ENCODE measurements at places on chromosomes 11 and 22. TPM values are rescaled to one million over a fixed set of nuclear protein-coding genes. Genes with fewer than 3 reads are reported as not detected.
A peak's percentile ranks its signal among the peaks of the same experiment; 100 is the strongest.

Gene CLCF1
- 6.4 TPM for total RNA-seq

Gene LINC01488
- total RNA-seq = not detected

DNA sequence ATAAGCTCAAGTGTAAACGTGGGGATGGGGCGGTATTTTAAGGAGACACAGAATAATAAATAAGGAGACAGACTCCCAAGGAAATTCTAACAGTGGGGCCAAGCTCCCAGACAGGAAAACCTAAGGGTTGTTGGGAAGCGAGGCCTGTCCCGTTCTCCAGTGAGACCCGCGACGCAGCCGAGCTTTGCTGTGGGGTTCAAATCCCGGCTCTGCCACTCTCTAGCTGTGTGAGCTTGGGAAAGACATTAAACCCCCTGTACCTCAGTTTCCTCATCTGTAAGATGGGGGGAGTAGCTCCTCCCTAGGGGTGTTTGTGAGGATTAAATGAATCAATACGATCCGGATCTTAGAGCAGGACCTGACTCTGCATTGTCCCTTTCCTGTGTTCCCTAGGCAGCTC is 106.8 kb downstream of the TRIM29 start:
- H3K27me3 ChIP-seq = no peaks in the 10 kb centered on the region
- no peaks in the 10 kb centered on the region for H3K4me1 ChIP-seq
- H3K36me3 ChIP-seq = no peaks in the 10 kb centered on the region
- no peak overlapping the region for H3K4me3 ChIP-seq
- DNase-seq = no peak

DNA sequence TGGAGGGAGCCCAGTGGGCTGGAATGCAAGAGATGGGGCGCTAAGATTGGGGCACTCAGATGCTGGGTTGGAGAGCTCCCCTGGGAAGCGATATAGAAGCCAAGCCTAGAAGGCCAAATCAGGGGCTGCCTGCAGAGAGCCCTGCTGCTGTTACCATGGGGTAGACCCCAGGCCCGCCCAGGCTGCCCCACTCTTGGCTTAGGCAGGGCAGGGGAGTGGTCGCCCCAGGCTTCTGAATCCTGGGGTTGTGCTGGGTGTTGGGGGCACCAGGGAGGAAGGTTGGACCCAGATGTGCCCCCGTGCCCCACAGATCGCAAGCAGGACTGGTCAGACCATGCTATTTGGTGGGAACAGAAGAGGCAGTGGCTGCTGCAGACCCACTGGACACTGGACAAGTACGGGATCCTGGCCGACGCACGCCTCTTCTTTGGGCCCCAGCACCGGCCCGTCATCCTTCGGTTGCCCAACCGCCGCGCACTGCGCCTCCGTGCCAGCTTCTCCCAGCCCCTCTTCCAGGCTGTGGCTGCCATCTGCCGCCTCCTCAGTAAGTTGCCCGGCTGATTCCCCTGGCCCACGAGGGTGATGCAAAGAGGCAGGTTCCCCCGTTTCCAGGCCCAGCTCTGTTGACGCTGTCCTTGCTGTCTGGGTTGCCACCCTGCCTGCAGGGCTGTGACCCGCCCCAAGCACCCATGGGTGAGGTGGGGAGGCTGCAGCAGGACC is 3.9 kb downstream of the FERMT3 start:
- H3K27me3 ChIP-seq = no peaks in the 10 kb centered on the region
- H3K4me3 ChIP-seq = no peak overlapping the region
- peaks cover 31% of the 10 kb centered on the region for H3K4me1 ChIP-seq

- no peak overlapping the region for H3K27ac ChIP-seq
- no peaks in the 10 kb centered on the region for H3K36me3 ChIP-seq
- no peaks in the 10 kb centered on the region for H3K27me3 ChIP-seq
- DNase-seq = no peak
- H3K4me3 ChIP-seq = no peak overlapping the region
These were observed 371.5 kb downstream of the RAB38 start for GRCh38 chr11:87803748-87804147.

DNA sequence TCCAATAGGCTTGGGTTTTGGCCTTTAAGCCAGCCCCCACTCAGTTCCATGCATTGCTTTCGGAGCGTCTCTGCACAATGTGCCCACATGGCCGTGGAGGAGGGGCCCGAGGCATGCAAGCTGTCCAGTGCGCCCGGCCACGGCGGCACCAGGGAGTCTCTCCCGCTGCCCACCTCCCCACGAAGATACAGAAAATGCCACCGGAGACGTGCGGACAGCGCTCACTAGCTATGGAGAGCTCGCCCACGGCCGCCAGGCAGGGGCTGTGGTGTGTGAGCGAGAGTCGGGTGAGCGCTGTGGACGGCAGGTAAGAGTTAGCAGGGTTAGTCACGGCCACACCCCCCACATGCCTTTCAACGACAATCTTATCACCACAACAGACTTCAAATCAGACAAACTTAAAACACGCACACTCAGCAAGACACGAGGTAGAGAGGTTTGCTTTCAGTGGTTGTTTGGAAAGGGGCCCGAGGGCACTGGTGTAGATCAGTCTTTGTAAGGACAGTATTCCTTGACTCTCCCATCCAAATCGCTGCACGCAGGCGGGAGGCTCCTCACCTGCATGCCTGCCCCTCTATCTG is 18.7 kb upstream of the BID start:
- no peaks in the 10 kb centered on the region for H3K36me3 ChIP-seq
- no peak overlapping the region for H3K4me3 ChIP-seq
- DNase-seq = no peak
- no peak overlapping the region for H3K27ac ChIP-seq
- peaks cover 40% of the 10 kb centered on the region for H3K4me1 ChIP-seq
- H3K27me3 ChIP-seq = no peaks in the 10 kb centered on the region

DNA sequence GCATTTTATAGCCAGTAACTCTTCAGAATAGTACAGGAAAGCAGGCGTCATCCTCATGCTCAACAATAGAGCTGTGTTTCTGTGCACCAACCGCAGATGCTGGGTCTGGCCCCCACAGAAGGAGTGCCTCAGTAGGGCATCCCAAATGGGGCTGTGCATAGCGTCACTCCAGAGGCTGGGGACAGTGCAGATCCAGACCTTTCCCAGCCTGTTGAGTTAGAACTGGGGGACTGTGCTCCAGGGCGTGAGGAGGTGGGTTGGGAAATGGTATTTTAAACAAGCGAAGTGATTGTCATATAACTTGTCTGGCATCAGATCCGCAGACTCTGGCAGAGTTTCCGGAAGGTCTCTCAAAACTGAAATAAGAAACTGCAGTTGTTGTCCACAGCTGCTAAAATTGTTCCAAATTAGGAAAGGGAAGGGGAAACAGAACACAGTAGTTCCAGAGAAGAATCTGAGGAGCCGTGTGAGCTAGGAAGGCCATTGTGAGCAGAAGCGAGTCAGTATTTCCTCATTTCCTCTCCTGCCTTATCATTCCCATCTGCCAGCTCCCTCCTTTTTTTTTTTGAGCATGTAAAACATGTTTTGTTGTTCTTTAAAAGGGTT is 52.2 kb downstream of the JAM3 start:
- no peak for DNase-seq
- peaks cover 36% of the 10 kb centered on the region for H3K27me3 ChIP-seq
- H3K36me3 ChIP-seq = no peaks in the 10 kb centered on the region

Gene ABCC8
- total RNA-seq = 0.40 TPM

Gene SMIM35
- total RNA-seq = 0.46 TPM

DNA sequence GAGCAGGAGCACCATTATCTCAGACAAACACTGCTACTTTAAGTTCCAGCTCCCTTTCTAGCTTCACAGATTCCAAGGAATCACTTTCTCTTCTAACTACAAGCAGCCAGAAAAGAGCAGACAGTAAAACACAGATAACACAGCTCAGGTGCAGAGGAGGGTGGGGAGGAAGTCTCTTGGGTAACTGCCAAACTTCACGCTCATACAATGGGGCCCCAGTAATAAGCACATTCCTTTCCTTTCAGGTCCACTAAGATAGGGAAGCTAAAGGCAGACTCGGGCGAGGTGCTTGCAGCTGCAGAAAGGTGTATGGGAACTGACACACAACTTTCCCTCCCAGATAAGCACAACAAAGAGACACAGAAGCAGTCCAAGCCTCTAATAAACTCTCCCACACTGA is 69.2 kb upstream of the OR9G4 start:
- no peaks in the 10 kb centered on the region for H3K4me1 ChIP-seq
- H3K27ac ChIP-seq = no peak overlapping the region
- no peaks in the 10 kb centered on the region for H3K36me3 ChIP-seq
- no peak for DNase-seq
- no peaks in the 10 kb centered on the region for H3K27me3 ChIP-seq
- H3K4me3 ChIP-seq = no peak overlapping the region

GRCh38 chr11:67260406-67260805 is 5.9 kb upstream of the GRK2 start:
- H3K27ac ChIP-seq = no peak overlapping the region
- no peaks in the 10 kb centered on the region for H3K36me3 ChIP-seq
- no peaks in the 10 kb centered on the region for H3K27me3 ChIP-seq
- peaks cover 33% of the 10 kb centered on the region for H3K4me1 ChIP-seq
- DNase-seq = no peak

Gene SERHL2
- 1.7 TPM for total RNA-seq

DNA sequence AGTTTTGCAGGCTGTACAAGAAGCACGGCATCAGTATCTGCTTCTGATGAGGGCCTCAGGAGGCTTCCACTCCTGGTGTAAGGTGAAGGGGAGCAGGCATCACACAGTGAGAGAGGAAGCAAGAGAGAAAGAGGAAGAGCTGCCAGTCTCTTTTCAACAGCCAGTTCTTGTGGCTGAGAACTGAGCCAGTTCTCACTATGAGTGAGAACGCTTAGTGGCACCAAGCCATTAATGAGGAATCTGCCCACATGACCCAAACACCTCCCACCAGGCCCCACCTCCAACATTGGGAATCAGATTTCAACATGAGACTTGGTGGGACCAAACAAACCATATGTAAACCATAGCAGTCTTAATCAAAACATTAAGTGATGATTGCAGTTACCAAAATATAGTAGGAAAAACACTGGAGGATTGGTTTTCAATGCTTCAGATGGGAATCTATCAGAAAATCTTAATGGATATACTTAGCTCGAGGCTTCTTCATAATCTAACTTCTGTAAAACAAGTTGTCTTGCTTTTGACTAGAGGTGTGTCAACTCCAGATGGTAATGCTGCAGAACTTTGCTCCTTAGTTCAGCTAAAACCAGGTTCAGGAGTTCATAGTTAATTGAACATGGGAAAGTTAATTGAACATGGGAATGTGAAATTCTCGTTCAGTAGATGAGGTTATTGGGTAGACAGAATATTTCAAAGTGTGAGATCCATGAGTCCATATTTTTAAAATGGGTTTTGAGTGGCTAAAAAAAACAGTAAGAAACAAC is 12.2 kb downstream of the FAR1 start:
- H3K27me3 ChIP-seq = no peaks in the 10 kb centered on the region
- no peaks in the 10 kb centered on the region for H3K36me3 ChIP-seq
- H3K4me3 ChIP-seq = no peak overlapping the region
- H3K4me1 ChIP-seq = peaks cover 41% of the 10 kb centered on the region
- H3K27ac ChIP-seq = peak overlapping the region; percentile 68
- DNase-seq = no peak

GRCh38 chr11:71988050-71988449 is 10.7 kb upstream of the IL18BP start:
- H3K36me3 ChIP-seq = no peaks in the 10 kb centered on the region
- H3K27ac ChIP-seq = no peak overlapping the region
- DNase-seq = no peak
- H3K4me3 ChIP-seq = no peak overlapping the region
- H3K4me1 ChIP-seq = peaks cover 5% of the 10 kb centered on the region

- peak overlapping the region; percentile 35 for H3K27ac ChIP-seq
- H3K36me3 ChIP-seq = no peaks in the 10 kb centered on the region
- H3K4me3 ChIP-seq = no peak overlapping the region
These were observed 34.9 kb downstream of the SERPINH1 start for GRCh38 chr11:75596914-75597313.

Gene ANAPC15
- total RNA-seq = 29.6 TPM

GRCh38 chr22:32674925-32675825 is 126.3 kb upstream of the TIMP3 start:
- H3K4me1 ChIP-seq = no peaks in the 10 kb centered on the region
- H3K4me3 ChIP-seq = no peak overlapping the region
- no peaks in the 10 kb centered on the region for H3K36me3 ChIP-seq

DNA sequence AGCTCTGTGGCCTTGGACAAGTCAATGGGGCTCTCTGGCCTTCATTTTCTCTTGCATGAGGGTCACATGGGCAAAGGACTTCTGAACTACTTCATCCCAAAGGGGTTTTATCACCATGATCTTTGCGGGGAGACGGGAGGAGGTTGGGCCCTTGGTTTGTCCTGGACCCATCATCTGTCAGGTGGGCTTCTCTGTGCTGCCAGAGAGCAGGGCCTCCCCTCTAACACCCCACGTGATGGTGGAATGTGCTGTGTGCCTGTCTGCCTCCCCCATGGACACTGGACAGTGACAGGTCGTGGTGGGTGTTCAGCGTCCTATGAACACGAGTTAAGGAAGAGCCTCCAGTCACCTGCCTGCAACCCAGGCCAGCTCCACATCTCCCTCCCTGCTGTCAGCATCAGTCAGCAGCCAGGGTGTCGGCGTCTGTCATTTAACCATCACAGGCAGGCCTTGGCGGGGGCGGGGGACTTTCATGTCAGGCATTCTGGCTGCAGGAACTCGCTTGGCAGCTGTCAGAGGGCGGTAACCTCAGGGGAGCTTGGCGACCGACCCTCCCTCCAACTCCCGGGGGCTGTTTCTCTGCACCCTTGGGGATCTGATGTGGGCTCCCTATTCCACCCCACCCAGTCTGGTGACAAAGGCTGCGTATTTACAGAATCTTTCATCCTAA is 2.6 kb upstream of the SUN2 start:
- no peaks in the 10 kb centered on the region for H3K27me3 ChIP-seq
- H3K27ac ChIP-seq = no peak overlapping the region
- peak; percentile 84 for DNase-seq
- H3K36me3 ChIP-seq = peaks cover 3% of the 10 kb centered on the region

- no peaks in the 10 kb centered on the region for H3K36me3 ChIP-seq
- no peak overlapping the region for H3K4me3 ChIP-seq
These were observed 155.8 kb upstream of the POU2AF2 start for GRCh38 chr11:111089759-111090158.

Gene UBQLNL
- 1.2 TPM for total RNA-seq

DNA sequence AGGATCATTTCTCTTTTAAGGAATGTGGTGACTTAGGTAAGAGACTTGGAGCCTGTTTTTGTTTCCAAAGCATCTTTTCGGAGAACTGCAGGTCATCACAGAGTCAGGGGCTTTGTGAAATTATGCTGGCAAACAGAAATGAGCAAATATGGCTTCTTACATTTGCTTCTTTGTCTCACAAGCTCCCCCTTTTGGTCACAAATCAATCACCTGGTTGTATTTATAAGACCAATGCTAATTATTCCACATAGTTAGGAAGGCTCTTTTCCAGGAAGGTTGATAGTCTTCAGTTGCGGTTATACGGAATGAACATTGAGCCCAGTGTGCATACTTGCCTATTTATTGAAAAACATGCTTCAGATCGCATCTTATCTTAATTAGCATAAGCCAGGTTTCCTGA is 34.6 kb upstream of the CEP126 start:
- no peak overlapping the region for H3K4me3 ChIP-seq
- DNase-seq = no peak
- no peaks in the 10 kb centered on the region for H3K36me3 ChIP-seq
- H3K27me3 ChIP-seq = no peaks in the 10 kb centered on the region

DNA sequence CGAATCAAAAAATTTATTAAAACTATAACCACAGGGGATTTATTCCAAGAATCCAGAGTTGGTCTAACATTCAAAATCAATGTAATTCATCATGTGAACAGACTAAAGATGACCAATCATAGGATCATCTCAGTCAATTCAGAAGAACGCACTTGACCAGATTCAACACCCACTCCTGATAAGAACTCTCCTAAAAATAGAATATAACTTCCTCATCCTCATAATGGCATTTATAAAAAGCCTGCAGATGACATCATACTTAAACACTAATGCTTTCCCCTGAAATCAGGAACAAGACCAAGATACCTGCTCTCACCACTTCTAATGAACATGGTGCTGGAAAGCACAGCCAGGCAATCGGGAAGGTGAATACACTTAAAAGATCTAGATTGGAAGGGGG is 10.5 kb upstream of the MUC2 start:
- no peaks in the 10 kb centered on the region for H3K4me1 ChIP-seq
- no peaks in the 10 kb centered on the region for H3K27me3 ChIP-seq
- DNase-seq = no peak
- H3K4me3 ChIP-seq = no peak overlapping the region
